ENCODE measurements at places on chromosomes 2 and 18. TPM values are rescaled to one million over a fixed set of nuclear protein-coding genes. Genes with fewer than 3 reads are reported as not detected.
A peak's percentile ranks its signal among the peaks of the same experiment; 100 is the strongest.

GRCh38 chr18:62683935-62684334 lies 31.4 kb upstream of the PHLPP1 start:
- DNase-seq = no peak

DNA sequence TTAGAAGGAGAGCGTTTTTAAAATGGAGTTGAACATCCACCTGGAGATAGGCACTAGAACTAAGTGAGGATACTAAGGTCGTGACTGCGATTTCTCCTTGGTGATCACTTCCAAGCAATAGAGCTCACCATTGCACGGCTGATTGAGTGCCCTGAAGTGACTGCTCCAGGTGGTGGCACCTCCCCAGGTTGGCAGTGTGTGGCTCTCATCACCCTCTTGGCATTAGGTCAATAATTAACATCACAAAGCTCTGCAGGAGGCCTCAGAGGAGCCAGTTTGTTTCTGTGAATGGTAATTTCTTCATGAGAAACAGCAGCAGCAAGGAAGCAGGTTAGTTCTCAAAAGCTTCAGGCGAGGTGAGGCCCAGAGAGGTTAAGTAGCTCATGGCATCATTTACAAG lies 259.6 kb downstream of the CLIP4 start:
- DNase-seq = no peak

DNA sequence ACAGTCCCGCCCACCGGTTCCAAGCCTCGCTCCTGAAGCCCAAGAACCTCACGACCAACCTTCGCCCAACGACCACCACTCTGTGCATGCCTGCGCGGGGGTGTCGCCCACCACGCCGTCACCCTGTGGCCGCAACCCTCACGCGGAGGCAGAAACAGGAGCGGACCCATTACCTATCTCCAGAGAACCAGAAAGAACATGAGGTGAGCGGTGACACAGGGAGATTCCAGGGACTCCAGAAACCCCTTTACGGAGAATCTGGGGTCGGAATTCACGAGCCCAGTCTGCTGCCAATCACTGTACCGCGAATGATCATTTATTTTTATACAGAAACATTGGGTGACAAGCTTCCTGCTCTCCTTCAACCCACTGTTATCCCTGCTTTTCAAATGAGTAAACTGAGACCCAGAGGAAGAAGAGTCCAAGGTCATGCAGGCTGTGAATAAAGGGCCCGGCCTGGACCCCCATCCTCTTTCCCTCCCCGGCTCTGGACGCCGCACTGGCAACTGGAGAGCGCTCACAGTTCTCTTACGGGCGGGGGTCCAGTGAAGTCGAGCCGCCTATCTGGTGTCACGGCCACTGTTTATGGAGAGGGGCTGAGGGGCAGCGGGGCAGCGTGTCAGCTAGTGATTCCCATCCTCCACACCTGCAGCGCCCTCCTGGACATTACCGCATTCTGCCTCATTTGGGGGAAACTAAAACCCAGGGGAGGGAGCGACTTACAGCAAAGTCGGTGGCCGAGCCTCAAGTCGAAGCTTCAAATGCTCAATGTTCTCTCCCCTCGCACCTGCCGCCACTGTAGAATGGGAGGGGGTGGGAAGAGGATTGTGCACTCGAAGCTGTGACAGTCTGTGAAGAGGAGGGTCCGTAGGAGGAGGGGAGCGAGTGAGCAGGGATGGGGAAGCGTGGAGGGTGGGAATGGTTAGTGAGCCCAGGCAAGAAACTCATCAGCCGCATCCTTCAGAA lies 723 bp upstream of the SLC30A3 start:
- DNase-seq = no peak

GRCh38 chr18:21914739-21915319 lies 174.2 kb downstream of the MIB1 start:
- DNase-seq = peak; percentile 55

DNA sequence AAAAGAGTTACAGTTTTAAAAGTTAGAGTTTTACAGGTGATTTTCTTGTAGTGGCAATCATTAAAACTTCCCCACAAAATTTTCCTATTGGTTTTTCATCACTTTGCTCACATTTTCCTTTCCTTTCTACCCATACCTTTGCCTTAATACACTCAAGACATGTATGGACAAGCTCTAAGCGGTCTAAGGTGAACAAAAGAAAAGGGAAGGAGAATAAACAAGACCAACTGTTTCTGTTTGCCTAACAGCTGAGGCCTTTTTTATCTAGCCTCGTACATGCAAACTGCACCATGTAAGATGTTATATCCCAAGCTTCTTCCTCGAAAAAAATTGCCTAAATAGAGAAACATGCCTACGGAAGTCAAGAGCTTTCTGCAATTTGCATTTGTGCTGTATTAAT lies 33.9 kb upstream of the TBC1D8 start:
- no peak for DNase-seq

GRCh38 chr2:46818141-46818621 lies 97.4 kb downstream of the MCFD2 start:
- no peak for DNase-seq

DNA sequence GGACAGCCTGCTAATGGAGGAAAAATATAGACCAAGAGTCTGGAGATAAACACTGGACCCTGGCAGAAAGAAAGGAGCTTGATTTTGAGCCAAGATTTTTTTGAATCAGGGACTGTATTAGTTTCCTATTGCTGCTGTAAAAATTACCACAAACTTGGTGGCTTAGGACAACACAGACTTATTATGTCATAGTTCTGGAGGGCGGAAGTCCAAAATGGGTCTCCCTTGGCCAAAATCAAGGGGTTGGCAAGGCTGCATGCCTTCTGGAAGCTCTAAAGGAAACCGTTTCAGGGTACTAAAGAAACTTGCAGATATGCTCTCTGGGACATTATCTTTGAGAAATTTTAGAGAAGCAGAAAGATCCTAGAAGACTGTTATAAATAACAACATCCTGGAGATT lies 140.1 kb downstream of the BABAM2 start:
- DNase-seq = no peak

GRCh38 chr18:75727456-75727855 lies 300.0 kb upstream of the SMIM21 start:
- peak; percentile 61 for DNase-seq

GRCh38 chr2:144592500-144593256 lies 72.8 kb upstream of the ZEB2 start:
- DNase-seq = no peak

- DNase-seq = peak; percentile 18
Measured at GRCh38 chr2:18267501-18267900, 293.0 kb downstream of the RDH14 start.

- no peak for DNase-seq
Measured at GRCh38 chr2:173090973-173091660, 15.5 kb downstream of the MAP3K20 start.

The PAX3 gene
- total RNA-seq = 35.4 TPM

The KLF7 gene
- total RNA-seq = 5.4 TPM

The CFAP53 gene
- 0.36 TPM for total RNA-seq

The IHH gene
- total RNA-seq = not detected

The GPBAR1 gene
- not detected for total RNA-seq

The CD302 gene
- total RNA-seq = 22.5 TPM

The EPHA4 gene
- 6.1 TPM for total RNA-seq

The NEUROD1 gene
- not detected for total RNA-seq

The UGT1A4 gene
- not detected for total RNA-seq

The CPO gene
- total RNA-seq = not detected
